ENCODE measurements at places on chromosomes 2 and 18.

GRCh38 chr18:63082366-63083019 is 237.1 kb downstream of the BCL2 start:
- DNase-seq = no peak

DNA sequence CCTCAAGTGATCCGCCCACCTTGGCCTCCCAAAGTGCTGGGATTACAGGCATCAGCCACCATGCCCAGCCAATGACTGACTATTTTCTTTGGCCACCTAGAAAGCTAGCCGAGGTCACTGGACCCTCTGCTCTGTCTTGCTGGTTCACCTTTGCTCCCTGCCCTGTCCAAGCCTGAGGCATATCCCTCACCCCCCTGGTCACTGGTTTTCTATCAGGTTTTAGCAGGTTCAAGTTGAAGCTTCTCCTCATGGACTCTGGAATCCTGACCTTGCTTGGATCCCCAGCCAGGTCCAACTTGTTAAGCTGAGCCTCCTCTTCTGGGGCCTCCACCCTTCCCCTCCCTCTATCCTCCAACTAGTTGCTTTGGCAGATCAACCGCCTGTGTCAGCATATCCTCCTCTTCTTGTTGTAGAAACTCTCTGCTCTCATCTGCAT is 33.4 kb downstream of the PAX8 start:
- no peak for DNase-seq

GRCh38 chr2:151756820-151757219 is 22.5 kb upstream of the NEB start:
- no peak for DNase-seq

DNA sequence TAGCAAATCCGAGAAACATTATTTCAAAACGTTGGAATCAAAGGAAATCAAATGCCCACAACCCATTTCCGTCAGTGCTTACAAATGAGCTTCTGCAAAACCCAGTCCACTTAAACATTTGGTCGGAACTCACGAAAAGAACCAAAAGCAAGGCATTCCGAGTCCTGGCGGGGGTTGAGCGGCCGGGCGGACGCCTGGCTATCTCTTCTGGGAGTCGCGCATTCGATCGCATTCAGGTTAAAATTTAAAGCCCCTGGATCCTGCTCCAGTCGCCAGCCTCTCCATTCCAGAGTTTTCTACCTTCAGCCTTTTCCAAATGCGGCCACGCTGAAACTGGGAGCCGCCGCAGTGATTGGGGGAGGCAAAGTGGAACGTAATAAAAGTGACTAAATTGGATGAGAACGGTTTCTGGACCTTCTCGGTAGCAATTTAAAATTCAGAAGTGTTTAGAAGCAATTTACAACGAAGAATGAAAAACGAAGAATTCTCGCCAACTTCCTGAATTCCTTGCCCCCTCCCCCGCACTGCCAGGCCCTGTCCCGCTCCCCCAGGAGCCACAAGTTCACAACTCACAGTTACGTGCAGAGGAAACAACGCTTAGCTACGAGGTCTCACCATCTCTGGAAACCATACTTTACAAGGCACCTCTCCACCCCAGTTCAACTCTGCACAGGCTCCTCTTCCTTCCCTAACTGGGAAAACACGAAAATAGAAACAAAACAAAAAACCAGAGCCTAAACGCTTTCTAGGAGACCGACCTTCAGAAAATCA is 1.7 kb upstream of the GATA6 start:
- DNase-seq = no peak

GRCh38 chr18:36132756-36133155 is 3.1 kb downstream of the ELP2 start:
- no peak for DNase-seq

- no peak for DNase-seq
Measured at GRCh38 chr2:96623116-96623515, 15.0 kb downstream of the KANSL3 start.

GRCh38 chr2:134924912-134925311 is 6.3 kb downstream of the CCNT2 start:
- DNase-seq = no peak

DNA sequence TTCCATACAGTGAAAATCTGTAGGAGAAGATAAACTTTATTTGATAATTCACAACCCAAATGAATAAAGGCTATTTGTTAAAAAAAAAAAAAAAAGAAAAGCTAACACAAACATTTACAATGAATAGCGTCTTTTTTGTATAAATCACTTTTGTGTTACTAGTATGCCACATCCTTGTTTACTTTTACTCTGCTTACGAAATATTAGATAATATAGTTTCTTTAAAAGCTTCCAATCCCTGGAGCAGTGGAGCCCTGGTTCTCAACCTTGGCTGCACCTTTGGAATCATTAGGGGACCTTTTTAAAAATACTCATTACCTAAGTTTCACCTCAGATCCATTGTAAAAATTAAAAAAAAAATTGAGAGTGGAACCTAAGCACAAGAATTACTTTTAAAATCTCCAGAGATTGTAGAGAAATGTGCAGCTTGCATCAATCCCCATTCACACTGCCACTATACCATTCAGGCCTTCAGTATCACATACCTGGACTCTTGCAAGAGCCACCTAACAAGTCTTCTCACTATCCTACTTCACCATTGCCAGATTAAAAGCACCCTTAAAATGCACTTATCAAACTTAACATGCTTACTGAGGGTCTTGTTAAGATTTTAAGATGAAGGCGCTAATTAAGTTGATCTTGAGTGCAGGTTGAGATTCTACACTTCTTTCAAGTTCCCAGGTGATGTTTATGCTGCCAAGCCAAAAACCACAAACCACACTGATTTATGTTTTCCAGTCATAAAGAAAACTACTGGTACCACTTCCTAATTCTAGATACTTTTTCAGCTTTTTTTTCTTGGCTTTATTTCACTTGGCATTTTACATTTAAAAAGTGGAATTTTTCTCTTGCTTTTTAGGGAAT is 59.7 kb upstream of the ZC3H15 start:
- no peak for DNase-seq

- DNase-seq = no peak
Measured at GRCh38 chr2:118227698-118228508, 139.6 kb downstream of the INSIG2 start.

DNA sequence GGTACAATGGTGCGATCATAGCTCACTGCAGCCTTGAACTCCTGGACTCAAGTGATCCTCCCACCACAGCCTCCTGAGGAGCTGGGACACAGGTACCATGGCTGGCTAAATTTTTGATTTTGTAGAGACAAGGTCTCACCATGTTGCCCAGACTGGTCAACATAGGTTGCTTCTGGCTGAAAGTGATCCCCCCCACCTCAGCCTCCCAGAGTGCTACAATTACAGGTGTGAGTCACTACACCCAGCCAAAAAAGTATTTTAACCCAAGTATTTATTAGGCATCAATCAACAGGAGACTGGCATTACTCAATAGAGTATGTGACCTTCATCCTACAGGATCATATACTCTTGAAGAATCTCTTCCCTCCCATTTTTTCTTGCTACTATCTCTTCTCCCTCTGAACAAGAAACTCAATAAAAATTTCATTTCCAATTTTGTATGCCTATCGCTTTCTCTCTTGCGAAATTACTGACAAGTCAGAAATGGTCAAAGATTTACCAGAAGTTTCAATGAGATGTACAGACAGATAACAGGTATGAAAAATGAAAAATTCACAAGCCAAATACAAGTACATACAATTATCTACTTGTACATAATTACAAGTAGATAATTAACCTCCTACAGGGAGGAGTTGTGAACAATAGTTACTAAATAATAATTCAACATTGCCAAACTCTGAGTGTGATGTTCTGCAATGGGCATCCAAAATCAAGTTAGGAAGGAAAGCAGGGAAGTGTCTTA is 34.9 kb upstream of the CCNT2 start:
- no peak for DNase-seq

- DNase-seq = no peak
Measured at GRCh38 chr2:8693157-8693821, 11.4 kb downstream of the ID2 start.

- no peak for DNase-seq
Measured at GRCh38 chr2:70357684-70358071, 55.8 kb upstream of the FAM136A start.

DNA sequence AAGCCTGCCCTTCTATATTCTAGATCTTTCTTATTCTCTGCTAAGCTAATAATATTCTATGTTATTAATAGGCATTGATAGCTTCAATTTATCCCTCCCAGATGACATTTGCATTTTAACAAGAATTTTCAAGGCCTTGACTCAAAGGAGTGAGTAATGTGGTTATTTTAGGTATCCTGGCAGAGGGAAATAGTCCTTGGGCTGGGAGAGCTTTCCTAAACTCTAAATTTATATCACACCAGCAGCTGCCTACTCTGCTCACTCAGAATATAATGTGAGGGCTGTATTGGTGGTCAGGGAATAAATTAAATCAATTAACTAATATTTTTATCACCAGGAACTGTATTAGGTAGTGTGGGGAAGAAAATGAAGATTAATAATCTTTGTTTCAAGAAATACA is 74.8 kb upstream of the ADAM23 start:
- DNase-seq = no peak

DNA sequence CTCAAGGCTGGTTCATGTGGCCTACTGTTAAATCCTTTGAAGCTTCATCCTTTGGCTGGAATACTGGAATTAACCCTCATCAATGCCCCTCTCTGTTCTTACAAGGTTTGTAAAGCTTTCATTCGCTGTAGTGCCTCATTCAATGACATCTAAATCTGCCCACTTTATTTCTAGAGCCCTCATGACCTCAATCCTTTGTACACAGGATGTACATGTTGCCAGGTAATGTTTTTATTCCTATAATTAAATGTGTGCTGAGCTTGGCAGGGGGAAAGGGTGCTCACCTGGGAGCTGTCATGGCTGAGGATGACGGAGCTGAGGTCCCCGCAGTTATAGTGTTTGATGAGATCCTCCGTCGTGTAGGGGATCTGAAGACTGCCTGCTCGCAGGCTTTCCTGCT is 39.3 kb downstream of the TRABD2A start:
- DNase-seq = no peak

GRCh38 chr2:119756837-119757236 is 2.9 kb upstream of the PTPN4 start:
- DNase-seq = no peak

DNA sequence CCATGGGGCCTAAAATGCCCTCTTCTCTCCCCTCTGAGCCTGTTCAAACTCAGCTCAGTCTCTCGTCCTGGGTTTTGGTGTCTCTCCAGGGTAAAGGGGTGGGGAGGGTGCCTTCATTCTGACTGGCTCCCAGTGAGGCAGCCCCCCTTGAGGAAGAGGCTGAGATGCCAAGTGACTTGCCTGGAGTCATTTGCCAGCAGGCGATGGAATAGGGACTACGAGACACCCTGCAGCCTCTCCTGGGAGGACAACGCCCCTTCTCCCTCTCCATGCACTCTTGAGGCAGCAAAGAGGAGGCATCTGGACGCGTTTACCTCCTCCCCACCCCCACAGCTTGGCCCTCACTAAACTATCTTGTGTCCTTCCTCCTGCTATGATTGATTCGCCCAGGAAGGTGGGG is 760 bp upstream of the STON1 start:
- DNase-seq = no peak

- peak; percentile 22 for DNase-seq
Measured at GRCh38 chr2:225282858-225283710, 116.4 kb upstream of the NYAP2 start.

GRCh38 chr2:119431976-119432850 is 559 bp downstream of the TMEM37 start:
- no peak for DNase-seq

DNA sequence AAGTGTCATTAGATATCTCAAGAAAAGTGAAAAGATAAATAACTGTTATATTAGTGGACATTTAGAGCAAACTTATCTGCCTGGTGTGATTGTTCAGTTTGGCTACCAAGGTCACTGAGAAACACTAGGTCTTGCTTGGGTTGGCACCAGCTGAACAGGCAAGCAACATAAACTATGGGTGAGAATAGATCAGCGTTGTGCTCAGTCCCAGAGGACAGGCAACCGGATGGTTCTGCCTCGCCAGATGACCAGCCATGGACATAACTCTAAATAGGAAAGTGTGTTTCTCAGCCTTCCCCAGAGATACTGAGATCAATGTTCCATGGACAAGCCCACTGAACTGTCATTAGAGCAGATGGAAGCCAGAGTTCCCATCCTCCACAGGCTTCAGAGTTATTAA is 203.4 kb upstream of the VRK2 start:
- DNase-seq = no peak

DNA sequence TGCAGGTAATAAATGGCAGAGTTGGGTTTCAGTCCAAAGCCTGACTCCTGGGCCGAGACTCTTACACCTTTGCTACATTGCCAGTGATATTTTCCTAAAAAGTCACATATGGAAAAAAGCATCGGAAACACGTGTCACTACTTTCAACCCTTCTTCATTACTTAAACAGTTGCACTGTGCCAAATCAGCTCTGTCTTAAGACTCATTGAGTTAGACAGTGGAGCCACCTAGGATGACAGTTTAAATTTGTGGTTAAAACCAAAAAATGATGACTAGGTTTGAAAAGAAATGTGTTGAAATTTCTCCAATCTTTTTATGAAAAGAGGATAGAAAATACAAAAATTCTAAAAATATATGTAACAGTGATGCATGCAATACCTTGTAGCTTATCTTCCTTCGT is 97.5 kb downstream of the TMEM247 start:
- no peak for DNase-seq

DNA sequence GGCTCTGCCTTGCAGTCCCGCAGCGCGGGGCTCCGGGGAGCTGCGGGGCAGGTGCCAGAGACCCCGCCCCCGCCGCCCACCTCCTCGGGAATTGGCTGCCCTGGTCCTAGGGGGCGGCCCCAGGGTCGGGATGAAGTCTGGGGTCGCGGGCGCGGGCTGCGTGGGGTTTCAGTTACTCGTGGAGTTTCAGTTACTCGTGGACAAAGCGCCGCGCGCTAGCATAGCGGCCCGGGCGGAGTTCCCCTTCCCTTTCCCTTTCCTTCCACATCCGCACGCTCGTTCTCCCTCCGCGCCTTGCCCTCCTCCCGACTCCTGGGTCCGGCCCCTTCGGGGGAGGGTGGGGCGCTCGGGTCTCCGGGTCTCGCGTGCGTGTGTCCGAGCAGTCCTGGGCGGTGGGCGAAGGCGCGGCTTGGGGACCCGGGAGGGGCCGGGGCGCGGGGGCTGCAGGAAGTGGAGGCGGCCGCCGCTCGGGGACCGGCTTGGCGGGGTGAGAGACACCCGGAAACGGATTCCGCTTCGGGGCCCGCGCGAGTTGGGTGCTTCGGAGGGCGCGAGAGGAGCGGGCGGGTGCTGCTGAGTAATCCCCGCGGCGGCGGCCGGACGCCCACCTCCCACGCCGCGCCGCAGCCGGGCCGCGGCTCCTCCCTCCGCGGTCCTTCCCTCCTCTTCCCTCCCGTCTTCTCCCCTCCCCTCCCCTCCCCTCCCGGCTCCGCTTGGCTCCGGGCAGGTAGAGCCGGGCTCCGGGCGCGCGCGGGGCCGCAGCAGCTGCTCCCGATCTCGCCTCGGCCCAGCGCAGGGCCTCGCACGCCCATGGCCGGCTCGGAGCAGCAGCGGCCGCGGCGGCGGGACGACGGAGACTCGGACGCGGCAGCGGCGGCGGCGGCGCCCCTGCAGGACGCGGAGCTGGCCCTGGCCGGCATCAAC is at the start of gene TTC39C:
TTC39C (plus strand) TSS at position 693 of the 924 bp plus-strand sequence; CDS start at position 811, 118 bp downstream.
- peak; percentile 57 for DNase-seq

Data from cerebellum (tissue), 4 donors.